ENCODE measurements at places on chromosomes 6 and 20.

GRCh38 chr6:642805-643204 lies 14.1 kb downstream of the HUS1B start:
- no peak for DNase-seq

DNA sequence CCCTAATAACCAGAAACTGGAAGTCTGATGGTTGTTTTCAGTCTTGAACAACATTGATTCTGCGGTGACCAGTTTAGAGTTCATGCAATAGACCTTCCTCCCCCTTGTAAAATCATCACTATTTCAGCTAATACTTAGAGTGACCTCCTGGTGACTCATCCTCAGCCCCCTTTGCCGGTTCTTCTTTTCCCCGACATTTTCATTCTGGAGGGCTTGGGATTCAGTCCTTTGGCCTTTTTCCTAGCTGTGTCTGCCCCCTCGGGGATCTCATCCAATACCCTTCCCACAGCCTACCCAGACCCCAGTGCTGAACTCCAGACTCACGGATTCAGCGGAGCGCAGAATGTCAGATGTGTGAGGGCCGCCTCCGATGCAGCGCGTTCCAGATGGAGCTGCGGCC lies 7.5 kb upstream of the BHLHE23 start:
- DNase-seq = no peak

DNA sequence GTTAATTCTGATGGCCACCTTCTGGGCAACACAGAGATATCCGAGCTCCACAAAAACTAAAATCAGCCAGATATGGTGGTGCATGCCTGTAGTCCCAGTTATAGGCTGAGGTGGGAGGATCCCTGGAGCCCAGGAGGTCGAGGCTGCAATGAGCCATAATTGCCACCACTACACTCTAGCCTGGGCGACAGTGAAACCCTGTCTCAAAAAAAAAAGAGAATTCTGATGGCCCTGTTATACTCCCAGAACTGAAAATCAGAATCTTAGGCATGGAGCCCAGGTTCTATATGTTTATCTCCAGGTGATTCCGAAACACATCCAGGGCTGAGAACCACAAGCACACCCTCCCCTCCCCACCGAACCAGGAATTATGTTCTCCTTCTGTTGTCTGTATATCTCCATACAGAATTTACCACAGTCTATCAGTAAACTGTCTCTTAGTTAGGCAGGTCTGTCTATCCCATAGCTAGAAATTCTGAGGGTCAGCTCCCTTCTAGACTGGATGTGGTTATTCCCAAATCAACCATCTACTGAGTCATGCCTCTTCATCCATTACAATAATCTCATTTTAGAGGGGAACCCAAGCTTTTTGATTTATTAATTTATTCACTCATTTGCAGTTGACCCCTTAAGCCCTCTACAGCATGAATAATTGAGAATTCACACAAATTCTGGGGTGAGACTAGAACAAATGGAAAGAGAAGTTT lies 24.8 kb upstream of the CCND3 start:
- DNase-seq = no peak

- DNase-seq = no peak
Observed at GRCh38 chr6:4010689-4011090, 68.2 kb downstream of the FAM217A start.

GRCh38 chr20:2967841-2968240 lies 75.6 kb upstream of the GNRH2 start:
- DNase-seq = no peak

- DNase-seq = peak; percentile 1
Observed at GRCh38 chr6:74249658-74250057, 553.7 kb downstream of the CD109 start.

DNA sequence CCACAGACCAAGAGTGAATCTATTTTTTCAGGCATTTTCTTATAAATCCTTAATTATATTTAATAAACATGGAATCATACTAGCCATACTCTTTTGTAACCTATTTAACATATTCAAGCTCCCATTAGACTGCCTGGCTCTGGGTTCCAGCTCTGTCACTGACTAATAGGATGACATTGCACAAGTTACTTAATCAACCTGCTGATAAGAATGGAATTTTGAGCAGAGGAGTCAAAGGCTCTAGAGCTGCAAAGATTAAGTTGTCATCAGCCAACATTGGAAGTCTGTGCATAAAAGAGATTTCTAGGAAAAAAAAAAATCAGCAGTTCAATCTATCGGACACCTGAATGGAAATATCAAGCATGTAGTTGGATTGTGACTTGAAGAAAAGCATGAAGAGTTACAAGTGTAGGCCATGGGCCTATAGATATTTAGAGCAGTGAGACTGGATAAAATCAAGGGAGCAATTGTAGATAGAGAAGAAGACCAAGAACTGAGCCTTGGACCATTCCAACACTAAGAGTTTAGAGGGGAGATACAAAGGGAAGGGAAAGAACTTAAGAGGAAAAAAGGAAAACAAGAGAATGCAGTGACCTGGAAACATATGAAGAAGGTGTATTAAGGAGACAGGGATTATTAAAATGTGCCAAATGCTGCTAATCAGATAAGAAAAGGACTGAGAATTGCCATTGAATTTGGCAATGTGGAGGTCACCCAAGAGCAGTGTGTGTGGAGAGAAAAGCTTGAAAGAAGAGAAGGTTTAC lies 11.0 kb upstream of the HINT3 start:
- no peak for DNase-seq

GRCh38 chr6:39076623-39077535 lies 28.3 kb downstream of the GLP1R start:
- no peak for DNase-seq

DNA sequence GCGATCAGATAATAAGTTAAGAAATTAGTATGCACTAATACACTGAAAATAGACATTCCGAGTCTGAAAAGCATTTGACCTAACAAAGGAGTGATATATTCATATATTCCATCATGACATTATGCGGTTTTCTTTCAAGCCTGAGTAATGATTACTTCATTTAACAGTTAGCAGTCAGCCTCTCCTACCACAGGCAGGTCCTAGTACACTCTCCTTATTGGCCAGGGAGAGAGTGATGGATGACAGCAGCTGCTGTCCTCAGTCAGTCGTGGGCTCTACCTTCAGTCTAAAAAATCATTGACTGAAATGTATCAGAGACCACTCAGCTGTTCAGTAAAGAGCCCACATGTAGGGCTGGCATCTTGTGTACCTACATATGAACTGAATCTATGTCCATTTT lies 33.2 kb upstream of the VGLL2 start:
- no peak for DNase-seq

GRCh38 chr6:105317607-105318533 lies 85.0 kb downstream of the PREP start:
- DNase-seq = no peak

DNA sequence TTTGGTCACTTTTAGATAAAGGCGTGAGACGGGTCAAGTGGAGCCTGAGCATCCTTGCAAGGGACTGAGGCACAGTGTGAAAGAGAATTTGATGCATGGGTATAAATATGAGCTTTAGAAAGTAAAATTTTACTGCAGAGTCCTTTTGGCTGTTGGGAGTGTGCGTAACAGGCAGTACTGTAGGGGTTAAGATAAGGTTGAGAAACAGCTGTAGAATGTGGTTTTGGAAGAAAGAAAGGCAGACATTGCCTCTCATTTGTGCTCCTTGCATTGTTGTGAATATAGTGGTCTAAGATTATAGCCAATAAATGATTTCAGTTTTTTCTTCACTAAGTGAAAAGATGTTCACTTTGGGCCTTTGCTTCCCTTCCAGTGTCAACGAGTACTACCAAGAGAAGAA lies 73.0 kb downstream of the RREB1 start:
- DNase-seq = no peak

GRCh38 chr6:129903082-129903481 lies 42.0 kb upstream of the TMEM244 start:
- no peak for DNase-seq

DNA sequence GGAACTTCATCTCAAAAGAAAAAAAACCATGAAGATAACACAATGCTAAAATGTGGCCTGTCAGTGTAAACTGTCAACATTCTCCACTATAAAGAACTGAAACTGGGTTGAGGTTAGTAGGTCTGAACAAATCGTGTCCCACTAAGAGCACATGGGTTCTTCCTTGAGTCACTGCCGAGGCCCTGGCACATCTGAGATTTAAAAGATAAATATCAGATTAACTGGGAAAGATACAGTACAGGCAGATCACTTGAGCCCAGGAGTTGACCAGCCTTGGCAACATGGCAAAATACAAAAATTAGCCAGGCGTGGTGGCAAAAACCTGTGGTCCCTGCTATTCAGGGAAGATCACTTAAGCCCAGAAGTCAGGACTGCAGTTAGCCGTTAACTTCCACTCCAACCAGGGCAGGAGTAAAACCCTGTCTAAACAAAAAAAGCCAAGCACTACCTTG lies 5.6 kb downstream of the EEF1A1 start:
- DNase-seq = no peak

DNA sequence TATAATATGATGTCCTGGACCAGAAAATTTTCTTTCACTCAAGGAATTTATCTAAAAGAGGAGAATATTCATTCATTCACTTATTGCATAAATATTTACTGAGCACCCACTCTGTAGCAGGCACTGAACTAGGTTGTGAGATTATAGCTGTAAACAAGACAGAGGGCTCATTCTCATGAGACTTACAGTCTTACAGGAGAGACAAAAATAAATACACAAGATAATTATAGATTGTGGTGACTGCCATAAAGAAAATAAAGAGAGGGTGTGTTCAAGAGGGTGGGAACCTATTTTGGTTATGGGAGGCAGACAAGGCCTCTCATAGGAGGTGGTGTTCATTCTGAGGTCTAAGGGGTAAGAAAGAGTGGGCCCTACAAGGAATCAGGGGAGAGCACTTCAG lies 109.9 kb upstream of the SUPT3H start:
- DNase-seq = no peak

Data from AG09309 (cell line).